ENCODE measurements at places on chromosomes 12 and 14. TPM values are rescaled to one million over a fixed set of nuclear protein-coding genes. Genes with fewer than 3 reads are reported as not detected.

GRCh38 chr12:123056053-123056452, 75.6 kb downstream of the ARL6IP4 start:
- DNase-seq, result no peak

- no peak for DNase-seq
Measured at GRCh38 chr14:32941668-32942065, 3.0 kb downstream of the NPAS3 start.

GRCh38 chr12:29255042-29255441, 106.0 kb downstream of the FAR2 start:
- no peak for DNase-seq

- no peak for DNase-seq
Measured at GRCh38 chr14:52067873-52068614, 815 bp downstream of the NID2 start.

The RASSF3 gene
- 26.1 TPM for polyA plus RNA-seq

GRCh38 chr12:30012816-30013450, 229.2 kb upstream of the TMTC1 start:
- no peak for DNase-seq

The LLPH gene
- polyA plus RNA-seq, result 23.8 TPM

DNA sequence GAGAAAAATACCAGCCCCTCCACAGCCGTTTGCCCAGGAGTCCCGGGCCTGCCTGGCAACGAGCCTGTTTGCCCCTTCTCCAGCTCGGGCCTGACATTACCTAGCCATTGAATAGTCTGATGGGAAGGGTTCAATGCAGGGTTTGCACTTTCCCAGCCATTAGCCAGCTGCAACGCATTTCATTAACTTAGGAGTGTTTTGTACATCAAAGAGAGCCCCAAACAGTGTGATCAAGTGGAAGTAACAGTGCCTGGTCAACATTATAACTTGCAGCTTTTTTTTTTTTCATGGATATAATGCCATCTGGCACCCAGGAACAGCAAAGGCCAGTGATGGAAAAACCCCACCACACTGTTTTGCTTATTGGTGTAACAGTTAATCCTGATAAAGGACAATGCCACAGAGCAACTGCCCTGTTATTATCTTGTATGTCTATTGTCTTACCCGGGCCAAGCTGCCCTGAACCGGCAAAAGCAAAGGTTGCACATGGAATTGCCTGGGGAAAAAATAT, 38.0 kb downstream of the BTG1 start:
- no peak for DNase-seq

The NOVA1 gene
- polyA plus RNA-seq, result 15.9 TPM

DNA sequence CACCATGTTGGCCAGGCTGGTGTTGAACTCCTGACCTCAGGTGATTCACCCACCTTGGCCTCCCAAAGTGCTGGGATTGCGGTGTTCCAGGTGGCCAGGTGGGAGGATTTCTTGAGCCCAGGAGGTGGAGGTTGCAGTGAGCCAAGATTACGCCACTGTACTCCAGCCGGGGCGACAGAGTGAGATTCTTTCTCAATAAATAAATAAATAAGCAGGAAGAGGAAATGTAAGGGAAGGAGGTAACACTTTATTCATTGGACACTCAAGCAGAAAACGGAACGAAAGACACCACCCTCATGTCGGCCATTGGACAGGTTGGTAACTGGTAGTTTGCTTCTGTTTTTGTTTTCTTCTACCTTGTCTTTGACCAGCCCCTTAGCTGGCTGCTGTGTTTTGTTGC, 13.0 kb upstream of the NFATC4 start:
- no peak for DNase-seq

GRCh38 chr12:55874443-55874842, 31.7 kb upstream of the MMP19 start:
- no peak for DNase-seq

DNA sequence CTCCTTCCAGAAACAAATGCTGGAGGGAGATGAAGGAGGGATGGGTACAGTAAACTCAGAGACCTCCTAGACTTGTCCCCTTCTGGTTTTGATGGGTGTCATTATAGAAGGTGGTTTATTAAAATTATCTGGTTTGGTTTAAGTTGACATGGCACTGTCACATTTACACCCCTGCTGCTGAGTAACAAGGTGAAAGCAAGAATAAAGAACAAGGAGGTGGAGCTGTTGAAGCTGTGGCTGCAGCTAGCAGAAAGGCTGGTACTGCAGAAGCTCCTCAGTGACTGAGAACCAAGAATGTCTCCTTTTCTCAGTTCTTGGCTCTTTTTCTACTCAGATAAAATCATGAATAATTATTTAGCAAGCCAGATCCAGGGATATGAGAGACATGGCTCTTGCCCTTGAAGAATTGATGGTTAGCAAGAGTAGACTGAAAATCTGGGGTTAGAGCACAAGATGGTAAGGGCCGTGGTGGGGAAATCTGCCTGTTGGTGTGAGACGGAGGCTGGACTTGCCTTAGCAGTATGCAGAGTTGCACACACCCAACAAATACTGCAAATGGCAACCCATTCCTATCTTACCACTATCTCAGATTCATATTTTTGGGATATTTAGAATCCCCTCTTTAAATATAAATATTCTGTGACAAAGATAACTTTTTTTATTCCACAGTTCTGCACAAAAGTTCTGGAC, at the start of gene GZMH:
TSS of gene GZMH (minus strand) at position 31 of the 690 bp plus-strand sequence. CDS start 72 bp downstream, outside the sequence.
- no peak for DNase-seq

The ESR2 gene
- 2.3 TPM for polyA plus RNA-seq

The FICD gene
- 2.7 TPM for polyA plus RNA-seq

The HEBP1 gene
- 61.2 TPM for polyA plus RNA-seq

The DNAAF2 gene
- polyA plus RNA-seq, result 13.4 TPM

GRCh38 chr12:3148366-3149000, 71.3 kb downstream of the TSPAN9 start:
- no peak for DNase-seq

GRCh38 chr14:61622051-61622450, 73.3 kb upstream of the HIF1A start:
- no peak for DNase-seq

The CMA1 gene
- polyA plus RNA-seq, result 0.49 TPM

DNA sequence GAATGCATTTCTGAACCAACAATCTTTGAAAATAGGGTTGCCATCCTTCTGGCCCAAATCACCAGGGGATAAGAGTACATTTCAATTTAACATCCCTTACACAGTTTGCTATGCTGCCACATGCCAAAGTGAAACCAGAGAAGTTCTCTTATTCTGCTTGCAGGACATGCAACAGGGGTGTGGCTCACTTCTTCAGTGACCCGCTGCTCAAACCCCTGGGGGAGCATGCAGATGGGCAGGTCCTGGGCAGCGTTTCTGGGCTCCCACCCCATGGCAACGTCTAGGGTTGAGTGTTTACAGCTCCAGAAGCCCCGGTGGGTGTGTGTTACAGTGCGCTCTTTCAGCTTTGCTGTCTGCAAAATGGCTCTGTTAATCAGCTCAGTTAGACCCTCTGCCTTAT, 1306.3 kb upstream of the TMEM132C start:
- DNase-seq, result no peak

DNA sequence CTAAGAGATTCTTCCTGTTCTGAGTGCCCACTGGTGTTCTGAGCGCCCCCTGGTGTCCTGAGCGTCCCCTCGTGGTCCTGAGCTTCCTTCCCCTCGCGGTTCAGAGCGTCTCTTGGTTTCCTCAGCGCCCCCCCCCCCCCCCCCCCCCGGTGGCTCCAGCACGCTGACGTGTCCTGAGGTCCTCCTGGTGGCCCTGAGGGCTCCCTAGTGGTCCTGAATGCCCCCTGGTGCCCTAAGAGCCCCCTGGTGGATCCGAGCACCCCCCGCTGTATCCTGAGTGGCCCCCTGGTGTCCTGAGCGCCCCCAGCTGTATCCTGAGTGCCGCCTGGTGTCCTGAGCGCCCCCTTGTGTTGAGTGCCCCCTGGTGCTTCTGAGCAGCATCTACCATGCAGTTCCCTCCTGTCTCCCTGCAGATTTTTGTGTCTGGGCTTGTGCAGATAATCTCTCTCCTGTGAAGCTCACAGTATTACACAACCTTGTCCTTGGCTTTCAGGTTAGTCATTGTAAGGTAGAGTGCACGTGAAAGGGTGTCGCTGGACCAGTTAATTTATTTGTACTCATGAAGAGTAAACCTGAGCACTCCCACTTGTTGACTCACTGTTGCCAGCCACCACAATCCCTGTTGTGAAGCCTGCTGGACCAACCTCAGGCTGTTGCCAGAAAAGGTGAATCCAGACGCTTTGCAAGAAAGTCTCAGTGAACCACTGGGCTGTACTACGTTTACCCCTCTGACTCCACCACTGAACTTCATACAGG, 1168.4 kb downstream of the TMEM121 start:
- DNase-seq, result no peak

The RNASE2 gene
- 2.3 TPM for polyA plus RNA-seq

The SLC6A13 gene
- polyA plus RNA-seq, result 2.2 TPM

The BICD1 gene
- 20.1 TPM for polyA plus RNA-seq

DNA sequence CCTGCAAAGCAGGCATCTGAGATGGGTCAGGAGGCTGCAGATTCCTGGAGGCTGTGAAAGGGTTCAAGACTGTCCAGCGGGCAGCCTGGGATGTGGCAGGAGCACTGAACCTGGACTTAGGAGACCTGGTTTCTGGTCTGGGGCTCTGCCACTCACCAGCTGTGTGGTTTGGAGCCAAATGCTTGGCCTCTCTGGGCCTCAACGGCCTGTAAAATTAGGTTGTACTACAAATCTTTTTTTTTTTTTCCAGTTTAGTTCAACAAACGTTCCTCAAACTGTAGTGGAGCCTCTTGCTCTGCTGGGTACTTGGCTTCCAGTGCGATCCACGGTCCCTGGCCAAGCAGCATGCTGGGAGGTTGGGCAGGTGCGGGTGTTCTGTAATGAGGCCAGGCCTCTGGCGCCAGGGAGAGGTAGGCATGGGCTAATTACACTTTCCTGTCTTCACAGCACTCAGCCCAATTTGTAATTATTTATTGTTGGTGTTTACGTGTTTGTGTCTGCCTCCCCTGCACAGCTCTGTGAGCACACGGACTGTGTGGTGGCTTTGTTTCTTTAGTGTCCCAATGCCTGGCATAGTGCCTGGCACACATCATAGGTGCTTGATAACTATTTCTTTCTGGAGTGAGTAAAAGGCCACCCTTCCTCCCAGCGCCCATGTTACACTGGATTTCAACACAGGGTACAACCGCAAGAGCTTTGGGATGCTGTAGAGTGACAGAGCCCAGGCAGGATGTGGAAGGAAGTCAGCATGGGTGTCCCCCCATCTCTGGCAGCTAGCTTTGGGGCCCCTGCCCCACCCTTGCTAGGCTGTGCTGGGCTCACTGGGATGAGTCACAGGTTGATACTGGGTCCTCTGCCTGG, 5.8 kb upstream of the KRT80 start:
- DNase-seq, result no peak

All from right lung (tissue), 10 donors.